ENCODE measurements at places on chromosomes 12 and 14.

GRCh38 chr12:5588591-5588990 lies 156.7 kb downstream of the NTF3 start:
- peak; percentile 1 for DNase-seq

- DNase-seq: no peak
These were observed 55.4 kb upstream of the MED13L start for GRCh38 chr12:116332705-116333380.

- DNase-seq: no peak
These were observed 73.3 kb downstream of the NDUFA12 start for GRCh38 chr12:94930216-94930654.

DNA sequence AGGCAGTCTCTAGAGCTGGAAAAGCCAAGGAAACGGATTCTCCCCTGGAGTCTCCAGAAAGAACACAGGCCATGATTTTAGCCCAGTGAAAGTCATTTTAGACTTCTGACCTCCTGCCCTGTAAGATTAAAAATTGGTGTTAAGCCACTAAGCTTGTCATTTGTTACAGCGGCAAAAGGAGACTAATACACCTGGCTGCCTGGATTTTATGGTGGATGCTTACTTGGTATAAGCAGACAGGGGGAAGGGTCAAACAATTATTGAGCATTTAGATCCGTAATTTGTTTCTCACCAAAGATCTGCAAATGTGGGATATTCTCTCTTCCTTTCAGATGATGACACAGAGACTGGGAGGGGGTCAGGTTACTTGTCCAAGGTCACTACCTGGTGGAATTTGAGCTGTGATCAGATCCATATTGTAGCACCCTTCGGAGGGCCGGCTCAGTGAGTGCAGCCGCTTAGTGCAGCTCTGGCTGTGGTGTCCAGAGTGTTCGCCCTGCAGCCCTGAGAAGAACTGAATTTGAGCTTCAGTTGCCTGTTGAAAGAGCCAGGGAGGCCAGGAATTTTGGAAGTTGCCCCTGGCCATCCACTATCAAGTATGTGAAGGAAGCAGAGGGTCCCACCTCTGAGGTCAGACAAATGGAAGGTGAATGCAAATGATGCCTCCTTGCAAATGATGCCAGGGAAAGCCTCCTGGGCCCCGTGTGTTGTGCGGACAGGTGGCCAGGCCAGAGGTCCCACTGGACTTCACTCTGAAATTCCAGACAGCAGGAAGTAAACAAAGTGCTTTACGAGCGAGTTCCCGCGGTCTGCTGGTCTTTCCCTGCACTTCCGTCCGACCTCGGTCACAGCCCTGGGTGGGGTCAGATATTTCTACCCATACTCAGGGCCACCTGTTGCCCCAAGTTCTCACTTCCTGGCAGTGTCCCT lies 15.1 kb downstream of the GLRX5 start:
- DNase-seq: no peak

GRCh38 chr12:12011880-12012260 lies 58.9 kb upstream of the BCL2L14 start:
- DNase-seq: no peak

DNA sequence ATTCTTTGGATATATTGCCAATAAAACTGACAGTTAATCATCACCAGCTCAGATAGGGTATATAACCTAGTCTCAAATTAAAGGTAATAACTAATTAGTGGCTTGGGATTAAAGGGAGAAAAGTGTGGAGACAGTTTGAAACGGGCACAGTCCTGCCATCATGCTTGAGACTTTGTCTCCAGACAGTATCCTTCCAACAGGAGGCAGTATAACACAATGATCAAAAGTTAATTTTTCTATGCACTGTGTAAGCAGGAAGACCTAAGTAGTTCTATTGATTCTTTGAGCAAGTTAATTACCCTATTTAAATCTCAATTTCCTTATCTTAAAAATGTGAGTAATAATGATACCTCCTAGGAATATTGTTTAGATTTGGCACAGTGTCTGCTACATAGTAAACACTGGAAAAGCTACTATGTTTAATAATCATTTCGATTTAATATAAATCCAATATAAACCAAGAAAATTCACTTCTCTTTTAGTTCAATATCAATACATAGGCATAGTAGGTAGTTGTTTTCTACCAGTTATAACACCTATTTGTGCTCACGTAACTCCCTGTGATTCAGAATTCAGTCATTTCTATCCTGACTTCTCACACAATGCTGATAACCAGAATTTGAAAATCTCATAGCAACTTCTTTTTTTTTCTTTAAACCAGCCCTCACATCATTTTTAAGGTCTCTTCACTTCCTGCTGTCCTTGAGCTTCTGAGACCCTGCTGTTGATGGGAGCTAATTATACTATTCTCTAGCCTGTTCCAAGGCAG lies 53.7 kb downstream of the GALNT4 start:
- peak; percentile 74 for DNase-seq

DNA sequence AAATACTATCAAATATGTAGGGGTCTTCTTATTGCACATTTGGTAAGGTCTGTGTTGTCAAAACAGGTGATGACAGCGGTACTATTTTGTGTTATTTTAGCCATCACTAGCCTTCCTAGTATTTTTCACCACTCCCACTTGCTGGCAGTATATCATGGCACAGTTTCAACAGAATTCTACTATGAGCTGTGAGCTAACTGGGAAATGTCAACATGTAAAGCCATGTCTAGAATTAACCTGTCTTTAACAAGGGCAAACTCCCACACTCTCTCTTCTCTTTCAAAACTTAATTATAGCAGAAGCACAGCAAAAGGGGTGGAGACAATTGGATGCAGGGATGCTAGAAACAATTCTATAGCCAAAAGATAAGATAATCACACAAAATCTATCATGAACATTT lies 253.4 kb downstream of the PAX9 start:
- no peak for DNase-seq

- no peak for DNase-seq
These were observed 81.4 kb upstream of the KRAS start for GRCh38 chr12:25332143-25332542.

- peak; percentile 86 for DNase-seq
These were observed 2.5 kb downstream of the DUSP6 start for GRCh38 chr12:89349814-89350213.

GRCh38 chr14:73997108-73997943 lies 21.8 kb downstream of the ENTPD5 start:
- no peak for DNase-seq

DNA sequence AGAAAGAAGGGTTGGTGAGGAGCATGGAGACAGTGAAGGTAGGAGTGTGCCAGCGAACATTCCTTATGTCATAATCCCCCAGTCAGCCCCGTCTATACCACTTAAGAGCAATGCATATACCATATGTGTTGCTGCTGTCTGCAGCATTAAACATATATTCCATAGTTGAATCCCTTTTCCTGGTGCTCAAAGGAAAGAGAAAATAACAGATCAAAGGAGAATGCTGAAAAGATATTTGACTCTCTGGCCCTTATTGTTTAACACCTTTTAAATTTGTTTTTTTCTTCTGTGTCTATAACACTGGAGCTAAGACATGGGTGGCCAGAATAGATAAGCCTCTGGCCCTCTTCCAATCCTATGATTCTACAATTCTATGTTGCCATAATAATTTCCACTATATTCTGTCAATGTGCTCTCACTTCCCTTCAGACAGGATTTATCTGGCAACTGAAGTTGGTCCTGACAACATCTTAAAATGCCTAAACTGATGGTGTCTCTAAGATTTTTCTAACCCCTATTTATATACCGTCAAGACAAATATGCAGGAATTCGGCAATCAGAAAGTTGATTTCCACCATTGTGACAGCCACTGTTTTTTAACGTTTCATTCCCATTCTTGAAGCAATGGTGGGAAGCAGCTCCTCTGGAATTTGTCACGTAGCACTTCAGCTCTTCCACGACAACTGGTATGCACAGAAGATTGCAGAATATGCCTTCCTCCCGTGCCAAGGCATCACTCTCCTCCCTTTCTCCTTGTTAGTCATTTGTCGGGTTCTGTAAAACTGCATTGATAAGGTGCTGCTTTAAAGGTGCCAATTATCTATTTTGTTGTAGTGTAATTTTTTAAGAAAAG lies 204.7 kb downstream of the BCAT1 start:
- no peak for DNase-seq

GRCh38 chr12:92601176-92601575 lies 101.6 kb upstream of the PLEKHG7 start:
- DNase-seq: no peak

DNA sequence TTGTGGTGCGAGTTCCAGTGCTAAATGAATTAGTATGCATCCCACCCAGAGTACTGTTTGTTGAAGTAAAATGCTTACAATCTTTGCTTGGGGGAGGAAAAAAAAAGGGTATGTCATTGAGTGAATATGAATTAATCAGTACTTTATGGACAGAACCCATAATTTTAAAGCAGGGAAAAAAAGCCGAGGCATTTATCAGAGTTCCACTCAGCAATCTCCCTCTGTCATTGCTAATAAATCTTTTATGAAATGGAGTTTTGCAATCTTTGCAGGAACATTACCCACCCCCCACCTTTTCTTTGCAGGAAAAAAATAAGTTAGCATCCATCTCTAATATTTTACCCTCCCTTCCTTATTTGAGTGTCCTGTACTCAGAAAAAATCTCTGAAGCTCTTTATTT lies 127.9 kb upstream of the TMPO start:
- DNase-seq: no peak

- no peak for DNase-seq
These were observed 36.5 kb downstream of the CORO1C start for GRCh38 chr12:108694812-108695278.

DNA sequence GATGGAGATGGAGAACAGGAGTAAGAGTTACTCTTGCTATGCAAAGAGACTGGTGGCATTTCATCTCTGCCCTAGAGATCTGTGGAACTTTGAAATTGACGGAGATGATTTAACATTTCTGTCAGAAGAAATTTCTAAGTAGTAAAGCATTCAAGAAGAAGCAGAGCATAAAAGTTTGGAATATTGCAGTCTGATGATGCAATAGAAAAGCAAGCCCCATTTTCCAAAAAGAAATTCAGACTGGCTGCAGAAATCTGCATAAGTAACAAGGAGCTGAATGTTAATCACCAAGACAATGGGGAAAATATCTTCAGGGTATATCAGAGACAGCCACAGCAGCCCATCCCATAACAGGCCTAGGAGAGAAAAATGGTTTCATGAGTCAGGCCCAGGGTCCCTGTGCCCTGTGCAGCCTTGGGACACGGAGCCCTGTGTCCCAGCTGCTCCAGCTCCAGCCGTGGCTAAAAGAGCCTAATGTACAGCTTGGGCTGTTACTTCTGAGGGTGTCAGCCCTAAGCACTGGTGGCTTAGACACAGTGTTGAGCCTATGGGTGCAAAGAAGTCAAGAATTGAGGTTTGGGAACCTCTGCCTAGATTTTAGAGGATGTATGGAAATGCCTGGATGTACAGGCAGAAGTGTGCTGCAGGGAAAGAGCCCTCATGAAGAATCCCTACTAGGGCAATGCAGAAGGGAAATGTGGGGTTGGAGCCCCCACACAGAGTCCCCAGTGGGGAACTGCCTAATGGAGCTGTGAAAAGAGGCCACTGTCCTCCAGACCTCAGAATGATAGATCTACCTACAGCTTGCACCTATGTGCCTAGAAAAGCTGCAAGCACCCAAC lies 616.6 kb downstream of the SLC16A7 start:
- DNase-seq: no peak

All from NB4 (cell line).